ENCODE measurements at places on chromosomes 5 and 9. TPM values are rescaled to one million over a fixed set of nuclear protein-coding genes. Genes with fewer than 3 reads are reported as not detected.

- no peak overlapping the region for H3K27ac ChIP-seq
- no peak overlapping the region for H3K4me3 ChIP-seq
- peaks cover 4% of the 10 kb centered on the region for H3K27me3 ChIP-seq
- no peaks in the 10 kb centered on the region for H3K4me1 ChIP-seq
Observed at GRCh38 chr5:11383506-11384095, 520.6 kb downstream of the CTNND2 start.

GRCh38 chr9:129900263-129901027 lies 65.2 kb downstream of the USP20 start:
- H3K4me3 ChIP-seq, result no peak overlapping the region
- no peak overlapping the region for H3K27ac ChIP-seq
- no peaks in the 10 kb centered on the region for H3K27me3 ChIP-seq
- H3K4me1 ChIP-seq, result peaks cover 5% of the 10 kb centered on the region

DNA sequence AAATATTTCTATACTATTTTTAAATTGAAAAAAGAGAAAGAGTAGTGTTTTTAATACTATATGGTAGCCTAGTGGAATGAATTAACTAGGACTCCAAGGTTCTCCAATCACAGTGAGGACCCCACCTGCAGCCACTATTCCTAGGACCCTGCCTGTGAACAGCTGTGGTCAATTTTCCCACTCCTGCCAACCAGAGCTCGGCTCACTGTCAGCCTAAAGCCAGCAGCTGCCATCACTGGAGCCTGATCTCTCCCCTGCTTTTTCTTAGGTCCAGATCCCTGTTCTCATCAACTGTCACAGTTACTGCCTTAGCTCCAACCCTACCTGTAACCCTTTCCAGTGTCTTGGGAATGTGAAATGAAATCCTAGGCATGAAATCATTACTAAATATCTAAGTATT lies 25.3 kb downstream of the ARSB start:
- DNase-seq, result no peak
- no peak overlapping the region for H3K4me3 ChIP-seq
- no peaks in the 10 kb centered on the region for H3K36me3 ChIP-seq
- no peak overlapping the region for H3K27ac ChIP-seq
- no peaks in the 10 kb centered on the region for H3K4me1 ChIP-seq
- no peaks in the 10 kb centered on the region for H3K27me3 ChIP-seq

The CCDC69 gene
- 4.3 TPM for total RNA-seq

The DNAJC18 gene
- 52.6 TPM for total RNA-seq

DNA sequence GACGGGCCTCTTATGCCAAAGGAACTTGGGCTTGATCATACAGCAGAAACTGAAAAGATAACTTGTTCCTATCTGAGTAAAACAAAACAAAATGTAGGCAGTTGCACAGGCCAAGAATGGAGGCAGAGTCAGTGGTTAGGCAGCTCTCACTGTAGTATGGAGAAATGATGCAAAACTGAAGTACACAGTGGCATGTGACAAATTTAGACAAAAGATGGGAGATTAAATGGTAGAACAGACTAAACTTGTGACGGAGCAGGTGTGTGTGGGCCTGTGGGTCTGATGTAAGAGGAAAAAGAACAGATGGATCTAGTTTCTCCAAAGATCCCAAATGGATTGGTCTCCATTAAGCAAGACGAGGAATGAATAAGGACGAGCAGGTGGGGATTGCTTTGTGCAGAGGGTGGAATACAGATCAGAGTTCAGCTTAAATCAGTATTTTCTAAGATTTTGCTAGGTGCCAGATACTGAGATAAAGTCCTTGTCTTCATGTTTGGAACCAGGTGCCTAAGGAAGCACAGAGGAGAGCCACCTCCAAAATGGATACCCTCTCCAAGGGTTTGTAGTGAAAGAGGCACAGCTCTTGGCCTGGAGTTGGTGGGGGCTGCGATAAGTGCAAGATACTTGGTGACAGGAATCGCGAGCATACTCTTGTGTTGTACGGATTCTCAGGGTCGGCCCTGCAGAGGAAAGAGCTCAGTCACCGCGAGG lies 722 bp upstream of the DCP2 start:
- no peak for DNase-seq
- H3K4me1 ChIP-seq, result peaks cover 21% of the 10 kb centered on the region
- H3K27ac ChIP-seq, result peak overlapping the region; percentile 14
- H3K36me3 ChIP-seq, result no peaks in the 10 kb centered on the region

DNA sequence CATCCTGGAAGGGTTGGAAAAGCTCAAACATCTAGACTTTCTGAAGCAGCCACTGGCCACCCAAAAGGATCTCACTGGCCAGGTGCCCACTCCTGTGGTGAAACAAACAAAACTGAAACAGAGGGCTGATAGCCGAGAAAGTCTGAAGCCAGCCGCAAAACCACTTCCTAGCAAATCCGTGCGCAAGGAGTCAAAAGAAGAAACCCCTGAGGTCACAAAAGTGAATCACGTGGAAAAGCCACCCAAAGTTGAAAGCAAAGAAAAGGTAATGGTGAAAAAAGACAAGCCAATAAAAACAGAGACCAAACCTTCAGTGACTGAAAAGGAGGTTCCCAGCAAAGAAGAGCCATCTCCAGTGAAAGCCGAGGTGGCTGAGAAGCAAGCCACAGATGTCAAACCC lies 87.6 kb downstream of the MAP1B start:
- no peaks in the 10 kb centered on the region for H3K4me1 ChIP-seq
- H3K36me3 ChIP-seq, result peaks cover 33% of the 10 kb centered on the region
- H3K4me3 ChIP-seq, result no peak overlapping the region

- H3K4me3 ChIP-seq, result no peak overlapping the region
- no peak overlapping the region for H3K27ac ChIP-seq
- DNase-seq, result no peak
Observed at GRCh38 chr5:60811105-60811504, 33.0 kb downstream of the ELOVL7 start.

DNA sequence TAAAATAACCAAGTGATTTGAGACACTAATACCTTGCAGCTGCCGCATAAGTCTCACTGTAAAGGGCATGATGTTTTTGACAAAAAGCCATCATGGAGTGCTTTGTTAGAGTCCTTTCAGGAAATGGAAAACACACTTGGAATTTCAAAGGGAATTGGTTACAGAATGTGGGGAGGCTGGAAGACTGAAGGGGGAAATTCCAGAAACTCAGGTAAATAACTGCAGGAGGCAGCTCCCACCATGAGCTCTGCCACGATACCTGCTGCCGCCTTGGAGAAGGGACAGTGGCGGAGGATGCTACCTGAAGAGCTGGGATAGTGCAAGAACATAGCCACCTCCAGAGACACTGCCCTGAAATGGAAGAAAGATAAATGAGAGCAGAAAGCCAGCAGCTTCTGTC lies 66.9 kb downstream of the PRKACG start:
- no peaks in the 10 kb centered on the region for H3K4me1 ChIP-seq
- H3K36me3 ChIP-seq, result no peaks in the 10 kb centered on the region
- no peak overlapping the region for H3K4me3 ChIP-seq
- H3K27ac ChIP-seq, result no peak overlapping the region

GRCh38 chr5:30098940-30099339 lies 1094.5 kb upstream of the CDH6 start:
- no peaks in the 10 kb centered on the region for H3K36me3 ChIP-seq
- H3K27me3 ChIP-seq, result no peaks in the 10 kb centered on the region
- no peak overlapping the region for H3K4me3 ChIP-seq
- no peak overlapping the region for H3K27ac ChIP-seq

DNA sequence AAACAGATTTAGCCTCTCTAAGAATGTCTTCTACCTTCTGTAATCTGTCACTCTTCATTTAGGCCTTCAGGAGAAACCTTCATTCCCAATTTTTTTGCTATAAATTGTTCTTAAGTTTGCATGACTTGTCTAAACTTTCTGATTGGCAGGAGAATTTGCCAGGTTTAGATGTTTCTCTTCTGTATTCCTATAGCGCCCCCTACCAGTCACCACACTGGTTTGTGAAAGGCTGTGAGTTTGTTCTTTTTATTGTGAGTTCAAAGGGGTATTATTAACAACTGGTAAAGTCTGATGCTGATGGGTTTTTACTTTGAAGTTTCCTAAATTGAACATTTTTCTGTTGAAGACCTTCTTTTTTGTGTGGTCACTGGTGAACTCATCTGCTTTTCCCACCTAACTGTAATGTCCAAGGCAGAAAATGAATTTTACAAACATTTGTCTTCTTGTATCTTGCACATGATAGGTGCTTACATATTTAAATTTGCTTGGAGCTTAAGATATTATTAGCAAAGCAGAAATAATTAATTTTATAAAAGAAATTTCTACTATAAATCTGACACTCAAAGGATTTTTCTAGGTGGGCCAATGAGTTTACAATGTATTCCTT lies 18.4 kb upstream of the F2RL2 start:
- H3K4me1 ChIP-seq, result peaks cover 34% of the 10 kb centered on the region
- H3K27ac ChIP-seq, result peak overlapping the region; percentile 84
- H3K36me3 ChIP-seq, result no peaks in the 10 kb centered on the region
- DNase-seq, result peak; percentile 85
- H3K27me3 ChIP-seq, result no peaks in the 10 kb centered on the region
- H3K4me3 ChIP-seq, result no peak overlapping the region

GRCh38 chr9:107394264-107394663 lies 95.3 kb downstream of the KLF4 start:
- H3K36me3 ChIP-seq, result no peaks in the 10 kb centered on the region
- H3K4me3 ChIP-seq, result no peak overlapping the region
- H3K27ac ChIP-seq, result no peak overlapping the region
- no peak for DNase-seq
- no peaks in the 10 kb centered on the region for H3K4me1 ChIP-seq

Data from endothelial cell of umbilical vein (primary cell).